Activated CD4-positive, alpha-beta memory T cell treated with anti-CD3 and anti-CD28 coated beads, Interleukin-2, amount 10 ng/mL, durations not matched to agents 7 days and 5 days (primary cell): ENCODE measurements at places on chromosomes 5 and 9. TPM values are rescaled to one million over a fixed set of nuclear protein-coding genes. Genes with fewer than 3 reads are reported as not detected.

Gene GFI1B
- total RNA-seq, result not detected

Gene IL3
- total RNA-seq, result 1.4 TPM

Gene GPR21
- total RNA-seq, result 0.88 TPM

Gene GALNT12
- total RNA-seq, result 2.2 TPM

Gene CAMSAP1
- 22.0 TPM for total RNA-seq

Gene PCDHA6
- total RNA-seq, result not detected

Gene SOWAHA
- not detected for total RNA-seq

Gene MYMK
- total RNA-seq, result not detected

Gene DBH
- total RNA-seq, result not detected

Gene FGD3
- total RNA-seq, result 102 TPM

Gene F2R
- 35.0 TPM for total RNA-seq

Gene GM2A
- 24.5 TPM for total RNA-seq

DNA sequence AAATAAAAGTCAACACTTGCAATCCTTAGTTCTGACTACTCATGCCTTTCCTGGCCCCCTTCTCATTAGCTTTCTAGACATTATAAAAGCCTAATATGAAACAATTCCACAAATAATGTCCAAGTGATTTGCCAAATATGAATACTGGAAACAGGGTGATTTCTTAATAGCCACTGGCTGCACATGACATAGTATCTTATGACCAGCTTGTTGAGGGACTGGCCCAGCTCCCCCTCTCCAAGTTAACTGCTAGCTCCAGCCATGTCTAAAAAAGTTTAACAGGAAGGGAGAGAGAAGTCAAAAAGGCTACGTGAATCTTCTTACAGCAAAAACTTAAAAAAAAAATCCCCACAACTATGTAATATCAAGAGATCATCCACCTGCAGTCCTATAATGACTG is 1.5 kb downstream of the CERT1 start:
- DNase-seq, result no peak

DNA sequence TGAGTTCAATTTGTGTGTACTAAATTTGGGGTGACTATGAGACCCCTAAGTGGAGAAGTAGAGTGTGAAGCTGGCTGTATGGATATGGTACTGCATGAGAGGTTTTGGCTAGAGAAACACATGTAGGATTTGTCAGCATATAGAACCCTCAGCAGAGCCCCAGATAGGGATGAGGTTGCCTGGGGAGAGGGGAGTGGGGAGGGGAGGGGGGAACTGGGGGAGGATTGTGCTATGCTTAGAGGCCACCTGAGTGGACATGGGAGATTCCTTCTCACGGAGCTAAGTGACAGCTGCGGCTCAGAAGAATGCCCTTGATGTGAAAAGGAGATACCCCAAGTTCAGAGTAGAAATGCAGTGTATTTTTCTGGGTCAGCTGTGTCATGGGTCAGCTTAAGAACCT is 11.2 kb downstream of the SLC22A5 start:
- no peak for DNase-seq

- DNase-seq, result no peak
Measured at GRCh38 chr9:72474676-72475075, 46.7 kb upstream of the TMC1 start.

GRCh38 chr9:110588296-110588695 is 8.8 kb upstream of the SVEP1 start:
- no peak for DNase-seq

DNA sequence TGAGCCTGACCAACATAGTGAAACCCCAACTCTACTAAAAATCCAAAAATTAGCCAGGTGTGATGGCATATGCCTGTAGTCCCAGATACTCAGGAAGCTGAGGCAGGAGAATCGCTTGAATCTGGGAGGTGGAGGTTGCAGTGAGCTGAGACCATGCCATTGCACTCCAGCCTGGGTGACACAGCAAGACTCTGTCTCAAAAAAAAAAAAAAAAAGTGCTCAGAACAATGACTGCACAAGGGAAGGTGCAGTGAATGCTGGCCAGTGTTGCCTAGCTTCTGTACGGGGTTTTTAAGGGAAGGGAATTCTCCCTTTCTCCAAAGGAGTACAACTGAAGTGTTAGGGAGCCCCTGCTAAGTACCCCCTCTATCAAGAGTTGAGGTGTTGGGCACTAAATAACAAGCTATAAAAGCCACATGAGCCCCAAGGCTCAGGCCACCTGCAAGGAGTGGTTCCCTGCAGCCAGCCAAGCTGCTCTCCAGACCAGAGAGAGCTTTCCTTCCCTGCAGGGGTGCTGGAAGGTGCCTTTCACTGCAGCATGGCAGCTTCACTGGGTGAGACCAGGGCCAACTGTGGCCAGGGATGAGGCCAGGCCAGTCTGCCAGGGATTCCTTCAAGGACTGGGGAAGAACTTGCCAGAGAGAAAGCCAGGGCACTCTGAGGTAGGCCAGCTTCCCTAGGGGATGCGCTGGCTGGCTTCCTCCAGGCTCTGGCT is 14.8 kb downstream of the GADD45G start:
- DNase-seq, result no peak

GRCh38 chr5:109644829-109645228 is 44.9 kb upstream of the MAN2A1 start:
- no peak for DNase-seq

- DNase-seq, result no peak
Measured at GRCh38 chr9:110258690-110259091, 2.4 kb upstream of the TXN start.

- DNase-seq, result no peak
Measured at GRCh38 chr9:12708562-12709298, 15.5 kb downstream of the TYRP1 start.

DNA sequence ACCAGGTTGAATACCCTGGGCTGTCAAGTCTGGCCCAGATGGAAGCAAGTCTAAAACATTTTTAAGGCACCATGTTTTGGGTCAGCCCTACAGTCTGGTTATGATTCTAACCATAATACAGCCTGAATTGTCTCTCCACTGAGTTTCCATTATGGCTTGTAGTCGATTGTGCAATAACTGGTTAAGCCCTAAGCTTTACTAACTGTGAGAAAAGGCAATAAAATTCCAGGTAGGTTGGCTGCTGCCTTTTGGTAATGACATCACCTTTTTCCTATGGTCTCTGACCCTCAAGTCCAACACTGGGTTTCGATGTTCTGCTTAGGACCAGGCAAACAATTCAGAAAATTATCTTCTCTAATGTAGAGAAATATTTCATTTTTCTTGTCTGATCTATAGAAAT is 243.3 kb downstream of the ACTL7B start:
- DNase-seq, result no peak

GRCh38 chr5:151267491-151268260 is 14.7 kb downstream of the GM2A start:
- no peak for DNase-seq

DNA sequence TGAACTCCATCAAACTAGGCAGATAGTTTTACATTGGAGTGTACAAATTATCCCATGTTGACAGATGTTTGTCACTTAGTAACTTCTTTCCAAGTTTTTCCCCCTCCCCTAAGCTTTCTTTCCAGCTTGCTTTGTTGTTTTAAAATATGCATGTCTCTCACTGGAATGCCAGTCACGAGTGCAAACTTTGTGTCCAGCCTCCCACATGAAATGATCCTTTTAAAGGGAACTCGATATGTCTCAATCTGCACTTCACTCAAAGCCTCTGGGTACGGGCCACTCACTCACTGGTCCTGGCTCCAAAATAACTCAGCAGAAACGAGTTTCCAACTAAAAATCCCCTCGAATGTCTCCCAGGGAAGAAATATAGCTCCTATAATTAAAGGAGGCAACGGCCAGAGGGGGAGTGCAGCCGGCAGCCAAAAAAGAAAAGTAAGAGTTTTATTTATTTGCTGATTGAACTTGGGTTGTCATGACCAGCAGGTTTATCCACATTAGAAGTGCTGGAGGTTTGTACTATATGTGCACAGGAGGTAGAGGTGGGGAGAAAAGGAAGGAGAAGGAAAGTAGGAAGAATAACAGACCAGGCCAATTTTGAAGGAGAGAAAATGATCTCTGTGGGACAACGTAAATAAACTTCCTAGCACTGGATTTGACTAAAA is 17.5 kb downstream of the NR2F1 start:
- no peak for DNase-seq

DNA sequence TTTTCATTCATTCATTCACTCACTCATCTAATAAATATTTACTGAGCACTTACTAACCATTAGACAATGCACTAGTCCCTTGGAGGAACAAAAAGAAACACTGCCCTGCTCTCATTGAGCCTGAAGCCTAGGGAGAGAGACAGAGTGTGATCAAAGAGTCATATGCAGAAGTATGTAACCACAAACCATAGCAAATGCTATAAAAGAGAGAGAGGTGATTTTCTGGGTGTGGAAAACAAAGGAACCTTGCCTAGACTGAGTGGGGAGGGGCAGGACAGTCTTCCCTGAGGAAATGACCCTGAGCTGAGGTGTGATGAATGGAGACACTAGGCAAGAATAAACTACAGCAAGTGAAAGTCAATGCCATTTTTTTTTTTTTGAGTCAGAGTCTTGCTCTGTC is 10.8 kb upstream of the ADRA1B start:
- DNase-seq, result no peak

DNA sequence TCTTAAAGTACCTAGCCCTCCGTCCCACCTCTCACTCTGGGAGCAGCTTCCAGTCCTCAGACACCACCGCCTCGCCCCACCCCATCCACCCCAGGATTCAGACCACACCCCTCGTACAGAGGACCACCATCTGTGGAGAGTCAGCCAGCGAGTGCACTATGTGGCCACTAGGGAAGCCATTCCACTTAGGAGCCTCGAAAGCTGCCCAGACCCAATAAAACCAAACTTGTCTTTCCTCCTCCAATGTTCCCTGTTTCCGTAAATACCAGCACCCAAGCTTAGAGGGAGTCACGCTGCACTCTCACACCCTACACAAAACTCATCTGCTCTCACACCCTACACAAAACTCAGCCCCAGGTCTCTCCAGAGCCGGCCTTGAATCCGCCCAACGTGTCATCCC is 1.9 kb downstream of the GCNT4 start:
- DNase-seq, result no peak

GRCh38 chr9:121984726-121985402 is 108.2 kb downstream of the TTLL11 start:
- no peak for DNase-seq

DNA sequence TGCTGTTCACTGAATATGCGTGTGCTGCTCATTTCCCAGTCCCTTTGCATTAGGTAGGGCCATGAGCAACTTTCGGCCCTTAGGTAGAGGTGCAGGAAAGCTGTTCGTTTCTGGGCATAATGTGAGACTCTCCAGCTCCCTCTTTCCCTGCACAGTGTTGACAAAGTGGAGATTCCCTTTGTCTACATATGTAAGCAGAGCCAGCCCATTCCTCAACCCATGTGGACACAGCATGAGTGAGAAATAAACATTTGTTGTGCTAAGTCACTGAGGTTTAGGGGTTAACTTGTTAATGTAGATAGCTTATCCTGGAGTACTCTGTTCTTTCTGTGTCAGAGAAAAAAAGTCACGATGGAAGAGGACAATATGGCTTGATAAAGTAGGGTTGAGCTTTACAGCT is 343.8 kb downstream of the PSAT1 start:
- no peak for DNase-seq

DNA sequence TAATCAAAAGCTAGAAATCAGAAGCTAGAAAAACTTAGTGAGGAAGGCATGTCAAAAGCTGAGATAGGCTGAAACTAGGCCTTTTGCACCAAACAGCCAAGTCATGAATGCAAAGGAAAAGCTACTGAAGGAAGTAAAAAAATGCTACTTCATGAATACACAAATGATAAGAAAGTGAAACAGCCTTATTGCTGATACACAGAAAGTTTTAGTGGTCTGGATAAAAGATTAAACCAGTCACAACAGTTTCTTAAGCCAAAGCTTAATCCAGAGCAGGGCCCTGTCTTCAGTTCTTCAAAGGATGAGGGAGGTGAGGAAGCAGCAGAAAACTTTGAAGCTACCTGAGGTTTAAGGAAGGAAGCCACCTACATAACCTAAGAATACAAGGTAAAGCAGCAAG is 102.5 kb upstream of the SH3GL2 start:
- DNase-seq, result no peak

GRCh38 chr9:18261181-18261580 is 212.8 kb upstream of the ADAMTSL1 start:
- no peak for DNase-seq

- no peak for DNase-seq
Measured at GRCh38 chr5:17219006-17219422, 1.6 kb downstream of the BASP1 start.
